ENCODE measurements at places on chromosomes 7 and 10. TPM values are rescaled to one million over a fixed set of nuclear protein-coding genes. Genes with fewer than 3 reads are reported as not detected.

DNA sequence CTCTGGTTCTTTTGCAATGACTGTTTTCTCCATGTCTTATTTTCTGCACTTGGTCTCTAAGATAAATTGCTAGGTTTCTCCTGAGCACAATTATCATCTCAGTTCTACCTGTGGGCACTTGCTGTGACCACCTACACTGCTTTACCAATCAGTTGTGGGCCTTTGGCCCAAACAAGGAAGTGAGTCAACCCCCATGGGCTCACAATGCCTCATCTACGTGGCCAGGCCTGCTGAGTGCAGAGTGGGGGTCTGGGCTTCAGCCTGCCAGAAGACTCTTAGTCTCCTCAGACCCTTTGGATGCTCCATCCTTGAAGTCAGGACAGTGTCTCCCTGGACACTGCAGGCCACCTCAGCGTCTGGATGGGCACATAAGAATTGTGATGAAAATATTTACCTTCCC lies 20.3 kb downstream of the SCART1 start:
- DNase-seq = no peak

DNA sequence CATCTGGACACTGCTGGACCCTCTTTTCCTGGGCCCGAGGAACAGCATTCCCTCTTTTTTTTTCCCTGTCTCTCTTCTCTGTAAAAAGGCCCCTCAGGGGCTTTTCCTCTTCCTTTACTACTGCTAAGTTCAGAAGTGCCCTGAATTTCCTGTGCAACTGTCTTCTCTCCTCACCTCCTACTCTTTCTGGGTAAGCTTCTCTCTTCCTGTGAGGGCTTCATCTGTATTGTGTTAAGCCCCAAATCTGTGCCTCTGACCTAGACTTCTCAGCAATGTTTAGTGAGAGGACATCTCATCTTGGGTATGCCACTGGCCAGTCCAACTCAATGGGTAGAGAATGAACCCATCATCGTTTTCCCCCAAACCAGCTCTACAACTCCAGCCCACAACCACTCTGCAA lies 174.2 kb downstream of the PTEN start:
- no peak for DNase-seq

DNA sequence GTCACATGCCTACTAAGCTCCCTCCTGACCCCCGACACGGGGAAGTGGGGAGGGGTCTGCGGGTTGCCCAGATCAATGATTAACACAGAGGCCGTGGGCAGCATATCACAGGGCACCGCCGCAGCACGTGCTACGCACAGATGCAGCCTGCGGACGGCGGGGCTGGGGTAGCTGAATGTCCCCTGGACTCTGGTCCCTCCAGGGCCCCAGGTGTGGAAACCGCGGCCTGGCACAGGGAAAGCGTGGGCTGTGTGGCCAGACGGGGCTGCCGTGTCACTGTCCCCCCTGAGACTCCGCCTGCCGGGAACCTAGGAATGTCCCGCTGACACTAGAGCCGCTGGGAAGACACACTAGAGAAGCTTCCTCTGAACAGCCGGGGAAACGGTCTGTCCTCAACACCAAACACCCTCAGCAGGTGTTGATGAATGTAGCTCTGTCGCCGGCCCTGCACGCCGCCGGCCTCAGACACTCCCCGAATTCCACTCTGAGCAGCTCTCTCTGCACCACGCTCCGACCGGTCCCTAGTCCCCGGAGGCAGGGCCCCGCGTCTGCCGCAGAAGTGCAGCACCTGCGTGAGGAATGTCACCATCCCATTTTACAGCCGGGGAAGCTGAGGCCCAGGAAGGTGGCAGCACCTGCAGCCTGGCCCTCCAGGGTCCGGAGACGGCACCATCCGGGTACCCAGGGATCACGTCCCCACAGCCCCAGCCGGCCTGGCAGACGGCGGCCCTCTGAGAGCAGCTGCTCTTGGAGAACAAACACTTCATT lies 33.4 kb upstream of the PDGFA start:
- no peak for DNase-seq

GRCh38 chr10:50857579-50857978 lies 27.8 kb downstream of the A1CF start:
- no peak for DNase-seq

GRCh38 chr10:101091546-101092290 lies 29.9 kb downstream of the KAZALD1 start:
- peak; percentile 15 for DNase-seq

DNA sequence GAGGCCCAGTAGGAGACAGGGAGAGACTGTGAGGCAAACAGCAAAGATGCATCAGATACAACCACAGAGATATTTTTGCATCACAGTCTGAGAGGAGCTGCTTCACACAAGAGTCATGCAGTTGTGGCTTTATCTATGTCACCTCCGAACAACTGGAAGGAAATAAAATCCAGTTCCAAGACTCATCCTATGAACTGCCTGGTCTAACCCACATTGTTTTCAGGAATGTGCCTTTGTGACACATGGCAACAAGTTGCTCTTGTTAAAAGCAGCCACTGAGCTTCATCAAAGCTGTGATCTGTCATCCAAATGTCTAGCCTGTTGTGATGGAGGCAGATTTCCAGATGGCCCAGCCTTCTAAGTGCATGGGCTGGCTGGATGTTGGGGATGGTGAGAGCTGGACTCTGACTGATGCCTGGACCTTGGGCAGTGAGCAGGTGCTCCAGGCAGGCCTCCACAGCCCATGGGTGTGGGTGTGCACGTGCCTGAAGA lies 255.0 kb downstream of the BMPER start:
- DNase-seq = peak; percentile 98

DNA sequence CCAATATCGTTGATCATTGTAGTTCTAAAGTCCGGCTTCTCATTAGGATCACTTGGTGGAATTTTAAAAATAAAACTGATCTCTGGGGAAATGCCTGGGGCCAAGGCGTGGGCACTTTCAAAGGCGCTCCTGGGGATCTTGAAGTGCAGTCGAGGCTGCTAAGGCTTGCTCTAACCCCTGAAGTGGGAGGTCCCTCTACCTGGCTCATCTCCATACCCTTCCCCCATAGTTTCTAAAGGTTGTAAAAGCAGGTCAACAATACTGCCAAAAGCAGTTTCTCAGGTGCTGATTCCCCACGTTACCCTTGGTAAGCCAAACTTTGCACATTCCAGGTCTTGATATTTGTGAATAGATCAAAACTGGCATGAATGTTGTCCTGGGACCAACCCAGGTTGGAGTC lies 79.0 kb upstream of the SP8 start:
- DNase-seq = no peak

DNA sequence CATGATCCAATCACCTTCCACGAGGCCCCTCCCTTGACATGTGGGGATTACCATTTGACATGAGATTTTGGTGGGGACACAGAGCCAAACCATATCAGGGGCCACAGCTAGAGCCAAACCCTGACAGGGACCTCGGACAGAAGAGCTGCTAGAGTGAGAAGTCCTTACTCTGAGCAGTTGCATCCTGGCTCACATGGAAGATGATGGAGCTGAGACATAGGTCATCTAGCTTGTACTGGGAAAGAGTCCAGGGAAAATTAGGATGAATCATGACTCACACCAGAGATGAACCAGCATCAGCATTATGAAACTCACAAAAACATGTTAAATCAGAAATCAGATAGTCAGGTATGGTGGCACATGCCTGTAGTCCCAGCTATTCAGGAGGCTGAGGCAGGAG lies 12.8 kb upstream of the FMC1 start:
- peak; percentile 82 for DNase-seq

GRCh38 chr10:17144757-17145156 lies 15.1 kb upstream of the CUBN start:
- DNase-seq = peak; percentile 56

DNA sequence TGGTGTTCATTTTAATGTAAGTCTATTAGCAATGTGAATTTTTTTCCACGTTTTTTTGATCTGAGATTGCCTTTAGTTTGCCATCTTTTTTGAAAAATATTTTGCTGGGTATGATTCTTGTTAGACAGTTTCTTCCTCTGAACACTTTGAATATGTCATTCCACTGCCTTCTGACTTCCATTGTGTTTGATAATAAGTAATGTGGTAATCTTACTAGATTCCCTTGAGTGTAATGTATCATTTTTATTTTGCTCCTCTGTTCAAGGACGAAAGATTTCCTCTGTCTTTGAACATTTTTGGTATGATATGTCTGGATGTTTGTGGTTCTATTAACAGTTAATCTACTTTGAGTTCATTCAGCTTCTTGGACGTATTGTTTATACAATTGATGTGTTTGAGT lies 371.4 kb downstream of the SUGCT start:
- DNase-seq = no peak

- no peak for DNase-seq
These were observed 30.8 kb downstream of the LDB3 start for GRCh38 chr10:86699125-86699524.

DNA sequence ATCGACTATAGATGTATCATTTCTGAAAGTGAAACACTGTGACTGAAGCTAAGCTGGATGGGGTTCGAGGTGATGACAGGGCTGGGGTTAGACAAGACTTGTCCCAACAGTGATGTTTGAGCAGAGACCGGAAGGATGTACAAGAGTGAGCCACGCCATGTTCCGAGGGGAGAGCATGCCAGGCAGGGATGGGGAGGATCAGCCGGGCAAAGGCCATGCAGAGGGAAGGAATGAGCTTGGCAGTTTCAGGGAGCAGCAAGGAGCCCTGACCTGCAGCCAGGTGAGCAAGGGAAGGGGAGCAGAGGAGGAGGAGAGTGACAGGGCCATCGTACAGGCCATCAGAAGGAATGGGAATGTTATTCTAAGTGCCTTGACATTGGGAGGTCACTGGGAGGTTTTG lies 114.9 kb upstream of the GPR26 start:
- DNase-seq = no peak

GRCh38 chr7:39587393-39587792 lies 21.2 kb downstream of the YAE1 start:
- DNase-seq = peak; percentile 72

DNA sequence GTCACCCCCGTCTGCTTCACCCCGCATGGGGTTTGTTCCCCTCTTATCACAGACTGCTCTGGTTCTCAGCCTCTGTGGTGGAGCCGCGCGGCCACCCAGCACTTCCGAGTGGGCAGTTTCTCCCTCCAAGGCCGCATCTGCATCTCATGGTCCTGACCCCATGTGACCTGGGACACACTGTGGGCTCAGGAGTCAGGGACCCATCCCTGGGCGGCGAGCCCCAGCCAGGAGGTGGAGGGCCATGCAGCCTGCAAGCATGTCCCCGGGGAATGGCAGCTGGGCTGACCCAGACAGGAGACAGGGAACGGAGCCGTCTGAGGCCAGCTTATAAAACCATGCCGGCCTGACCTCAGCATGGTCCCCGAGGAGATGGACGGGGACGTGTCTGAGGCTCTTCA lies 25.2 kb upstream of the TTYH3 start:
- DNase-seq = no peak

- DNase-seq = peak; percentile 80
These were observed 11.3 kb downstream of the GNAI1 start for GRCh38 chr7:80145780-80146422.

GRCh38 chr7:130277763-130278643 lies 11.3 kb downstream of the CPA2 start:
- peak; percentile 75 for DNase-seq

DNA sequence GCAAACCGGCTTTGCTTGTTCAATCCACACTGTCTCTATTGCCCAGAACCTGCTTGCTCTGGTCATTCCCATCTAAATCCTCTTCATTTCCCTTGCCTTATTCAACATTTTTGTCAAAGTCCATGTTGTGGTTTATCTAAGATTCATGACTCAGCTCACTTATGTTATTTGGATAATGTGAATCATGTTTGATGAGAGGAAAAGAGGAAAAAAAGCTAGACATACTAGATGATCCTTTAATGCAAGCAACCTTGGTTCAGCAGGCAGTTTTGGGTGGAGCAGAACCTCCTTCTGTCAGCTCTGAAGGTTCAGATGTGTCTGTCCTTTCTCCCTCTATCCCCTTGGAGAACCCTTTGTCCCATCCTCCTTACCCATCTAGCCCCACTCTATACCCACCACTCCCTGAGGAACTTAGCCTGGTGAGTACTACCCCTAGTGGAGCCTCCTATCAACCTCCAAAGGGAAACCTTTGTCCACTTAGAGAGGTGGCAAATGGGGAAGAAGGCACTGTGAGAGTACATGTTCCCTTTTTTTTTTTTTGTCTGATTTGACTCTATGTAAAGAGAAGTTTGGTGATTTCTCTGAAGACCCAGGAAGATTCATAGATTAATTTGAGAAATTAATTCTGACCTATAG lies 2.1 kb upstream of the SAMD9L start:
- DNase-seq = peak; percentile 87

DNA sequence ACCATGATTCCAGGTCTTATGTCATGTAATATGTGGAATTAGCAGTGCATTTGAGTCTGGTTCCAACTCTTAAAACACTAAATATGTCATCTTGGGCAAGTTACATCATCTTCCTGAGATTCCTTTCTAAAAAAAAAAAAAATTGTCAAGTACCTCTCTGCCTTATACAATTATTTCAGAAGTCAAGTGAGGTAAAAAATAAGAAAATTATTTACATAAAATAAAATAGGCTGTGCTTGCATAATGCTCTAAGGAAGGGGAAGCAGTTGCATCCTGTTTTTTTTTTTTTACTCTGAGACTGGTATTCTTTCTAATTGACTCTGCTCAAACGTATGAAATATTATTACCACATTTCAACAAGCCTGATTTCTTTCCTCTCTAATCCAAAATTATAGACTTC lies 55.1 kb upstream of the SEMA3A start:
- no peak for DNase-seq

GRCh38 chr10:72008096-72008981 lies 44.1 kb downstream of the CHST3 start:
- no peak for DNase-seq

DNA sequence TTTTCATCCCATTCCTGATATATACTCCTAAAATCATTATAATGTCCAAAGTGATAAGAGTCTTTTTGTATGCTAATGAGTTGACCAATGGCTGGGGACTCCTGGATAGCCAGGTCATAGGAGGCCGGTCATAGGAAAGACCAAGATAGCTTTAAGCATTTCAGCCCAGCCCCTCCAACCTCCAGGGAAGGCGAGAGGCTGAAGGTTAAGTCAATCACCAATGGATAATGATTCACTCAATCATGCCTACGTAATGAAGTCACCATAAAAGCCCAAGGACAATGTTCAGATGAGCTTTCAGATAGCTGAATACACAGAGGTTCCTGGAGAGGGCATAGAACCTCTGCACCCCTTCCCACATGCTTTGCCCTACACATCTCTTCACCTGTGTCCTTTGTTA lies 75.7 kb downstream of the VWDE start:
- no peak for DNase-seq

DNA sequence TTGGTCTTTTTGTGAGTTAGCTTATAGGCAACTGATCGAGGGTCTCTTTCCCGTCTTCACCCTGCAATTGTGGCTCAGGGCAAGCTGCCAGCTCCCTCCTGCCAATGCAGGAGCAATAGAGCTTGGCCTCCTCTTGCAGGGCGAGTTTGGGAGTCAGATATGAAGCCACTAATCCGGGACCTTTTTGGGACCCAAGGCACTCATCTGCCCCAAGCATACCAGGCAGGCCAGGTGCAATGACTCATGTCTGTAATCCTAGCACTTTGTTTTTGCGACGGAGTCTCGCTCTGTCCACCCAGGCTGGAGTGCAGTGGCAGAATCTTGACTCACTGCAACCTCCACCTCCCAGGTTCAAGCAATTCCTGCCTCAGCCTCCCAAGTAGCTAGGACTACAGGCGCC lies 21.1 kb downstream of the LIMK1 start:
- DNase-seq = peak; percentile 75

PODXL gene
- 2.2 TPM for total RNA-seq

AKR1C8 gene
- not detected for total RNA-seq

SPACDR gene
- not detected for total RNA-seq

TMEM209 gene
- 23.5 TPM for total RNA-seq

CALML5 gene
- total RNA-seq = not detected

IFIT5 gene
- total RNA-seq = 32.1 TPM

SDK1 gene
- 8.3 TPM for total RNA-seq

SVIL gene
- 3.7 TPM for total RNA-seq

KCP gene
- 0.13 TPM for total RNA-seq

TMEM270 gene
- total RNA-seq = not detected

OR2A1 gene
- total RNA-seq = not detected

All from LHCN-M2 (cell line).